ENCODE measurements at places on chromosomes 2 and 18.

DNA sequence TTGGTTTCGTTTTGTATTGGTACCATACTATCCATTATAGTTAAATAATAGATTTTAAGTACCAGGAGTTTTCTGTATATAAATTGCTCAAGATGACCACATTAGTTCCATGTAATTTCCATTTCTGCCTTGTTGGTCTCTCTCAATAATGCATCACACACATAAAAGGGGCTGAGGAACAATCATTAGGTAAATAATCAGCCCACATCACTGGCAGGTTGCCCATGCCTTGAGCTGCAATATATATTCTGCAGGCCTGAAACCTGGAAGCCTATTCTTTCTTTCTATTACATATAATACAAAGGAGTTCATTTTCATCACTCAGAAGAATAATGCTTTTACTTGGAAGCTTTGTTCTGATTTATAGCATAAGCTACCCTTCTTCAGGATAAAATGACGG lies 616.1 kb upstream of the PKDCC start:
- DNase-seq = no peak

GRCh38 chr18:48009116-48009745 lies 78.8 kb upstream of the SMAD2 start:
- DNase-seq = no peak

DNA sequence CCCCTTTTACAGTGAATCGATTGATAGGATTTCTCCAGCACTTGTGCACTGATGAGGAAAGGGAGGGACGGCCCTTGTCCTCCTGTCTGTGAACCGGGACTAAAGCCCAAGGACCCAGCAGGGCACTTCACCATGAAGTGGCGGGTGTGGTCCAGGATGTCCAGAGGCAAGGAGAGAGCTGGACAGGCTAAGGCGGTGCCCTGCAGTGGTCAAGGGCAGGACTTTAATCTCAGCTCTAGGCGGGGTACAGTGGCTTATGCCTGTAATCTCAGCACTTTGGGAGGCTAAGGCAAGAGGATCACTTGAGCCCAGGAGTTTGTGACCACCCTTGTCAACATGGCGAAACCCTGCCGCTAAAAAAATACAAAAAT lies 28.2 kb upstream of the SEMA4C start:
- DNase-seq = no peak

- DNase-seq = peak; percentile 72
Measured at GRCh38 chr2:234031207-234031606, 19.3 kb upstream of the SPP2 start.

GRCh38 chr2:24076849-24077534 lies 866 bp upstream of the SF3B6 start:
- peak; percentile 57 for DNase-seq
